ENCODE measurements at places on chromosomes 13 and 19.

- no peak for DNase-seq
Observed at GRCh38 chr19:6890938-6891337, 3.6 kb downstream of the ADGRE1 start.

- peak; percentile 83 for DNase-seq
Observed at GRCh38 chr19:39166571-39167391, 30.0 kb upstream of the NCCRP1 start.

DNA sequence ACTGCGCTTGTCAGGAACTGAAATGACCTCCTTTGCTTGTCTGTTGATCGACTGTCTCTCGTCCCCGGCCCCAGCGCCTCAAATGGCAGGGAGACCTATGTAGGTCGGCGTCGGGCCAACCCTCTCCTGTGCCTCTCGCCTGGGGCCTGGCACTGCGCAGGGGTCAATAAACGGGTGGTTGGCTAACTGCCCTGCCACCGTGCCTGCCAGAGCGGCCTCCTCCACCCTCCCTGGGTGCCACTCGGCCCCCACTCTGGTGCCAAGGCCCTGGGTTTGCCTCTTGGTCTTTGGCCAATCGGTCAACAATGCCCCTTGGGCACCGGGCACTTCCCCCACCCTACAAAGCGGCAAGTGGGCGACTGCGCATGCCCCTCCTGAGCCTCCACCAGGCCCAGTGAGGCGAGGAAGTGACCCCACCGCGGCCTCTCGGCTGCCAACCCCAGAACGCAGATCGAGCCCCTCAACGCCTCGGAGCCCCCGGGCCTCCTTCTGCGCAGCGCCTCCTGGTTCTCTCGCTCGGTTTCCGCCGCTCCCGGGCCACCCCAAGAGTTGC, 1.1 kb downstream of the KEAP1 start:
- peak; percentile 87 for DNase-seq

- DNase-seq = no peak
Observed at GRCh38 chr13:72852207-72852606, 70.3 kb downstream of the PIBF1 start.

DNA sequence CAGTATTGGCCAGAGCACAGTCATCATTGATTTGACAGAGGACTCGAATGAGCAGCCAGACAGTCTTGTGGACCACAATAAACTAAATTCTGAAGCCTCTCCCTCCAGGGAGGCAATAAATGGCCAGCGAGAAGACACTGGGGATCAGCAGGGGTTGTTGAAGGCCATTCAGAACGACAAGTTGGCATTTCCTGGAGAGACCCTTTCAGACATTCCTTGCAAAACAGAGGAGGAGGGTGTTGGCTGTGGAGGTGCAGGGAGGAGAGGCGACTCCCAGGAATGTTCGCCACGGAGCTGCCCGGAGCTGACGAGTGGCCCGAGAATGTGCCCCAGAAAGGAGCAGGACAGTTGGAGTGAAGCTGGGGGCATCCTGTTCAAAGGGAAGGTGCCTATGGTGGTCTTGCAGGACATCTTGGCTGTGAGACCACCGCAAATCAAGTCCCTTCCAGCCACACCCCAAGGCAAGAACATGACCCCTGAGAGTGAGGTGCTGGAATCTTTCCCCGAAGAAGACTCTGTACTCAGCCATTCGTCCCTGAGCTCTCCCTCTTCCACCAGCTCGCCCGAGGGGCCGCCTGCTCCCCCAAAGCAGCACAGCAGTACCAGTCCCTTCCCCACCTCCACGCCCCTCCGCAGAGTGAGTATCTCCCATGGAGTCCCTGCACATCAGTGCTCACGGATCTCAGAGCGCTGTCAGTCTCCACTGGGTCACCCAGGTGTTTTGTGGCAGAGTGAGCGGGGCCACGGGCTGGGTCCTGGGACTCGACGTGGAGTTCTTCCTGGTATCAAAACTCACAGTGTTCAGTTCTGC, 6.9 kb downstream of the CHAF1A start:
- no peak for DNase-seq

- peak; percentile 87 for DNase-seq
Observed at GRCh38 chr19:45632468-45633196, 6.6 kb downstream of the EML2 start.

DNA sequence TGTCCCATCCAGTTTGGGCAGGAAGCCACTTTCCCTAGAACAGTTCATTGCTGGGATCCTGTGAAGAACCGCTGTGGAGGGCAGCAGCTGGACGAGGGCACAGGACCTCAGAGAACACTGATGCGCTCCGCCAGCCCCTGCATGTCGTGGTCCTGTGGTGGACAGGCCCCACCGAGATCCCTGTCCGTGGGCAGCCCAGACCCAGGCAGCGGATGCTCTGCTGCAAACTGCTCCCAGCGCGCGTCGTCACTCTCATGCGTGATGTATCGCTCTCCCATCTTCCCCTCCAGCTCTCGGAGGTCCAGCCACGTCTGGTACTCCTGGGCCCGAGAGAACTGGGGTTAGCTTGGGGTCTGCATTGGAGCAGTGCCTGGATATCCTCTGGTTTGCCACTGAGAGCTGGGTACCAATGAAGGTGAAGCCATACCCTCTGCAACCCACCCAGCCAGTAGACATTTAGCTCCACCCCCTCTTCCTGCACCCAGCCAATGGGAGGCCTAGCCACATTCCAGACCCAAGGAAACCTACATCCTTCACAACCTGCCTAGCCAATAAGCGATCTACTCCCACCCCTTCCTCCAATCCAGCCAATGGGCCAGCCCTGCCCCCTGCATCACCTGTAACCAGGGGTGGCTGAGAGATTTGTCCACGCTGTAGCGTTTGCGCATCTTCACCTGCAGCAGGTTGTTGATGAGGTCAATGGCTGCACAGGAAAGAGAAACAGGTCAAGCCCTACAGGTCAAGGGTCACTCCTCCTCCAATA, 13.6 kb upstream of the DACT3 start:
- DNase-seq = no peak

DNA sequence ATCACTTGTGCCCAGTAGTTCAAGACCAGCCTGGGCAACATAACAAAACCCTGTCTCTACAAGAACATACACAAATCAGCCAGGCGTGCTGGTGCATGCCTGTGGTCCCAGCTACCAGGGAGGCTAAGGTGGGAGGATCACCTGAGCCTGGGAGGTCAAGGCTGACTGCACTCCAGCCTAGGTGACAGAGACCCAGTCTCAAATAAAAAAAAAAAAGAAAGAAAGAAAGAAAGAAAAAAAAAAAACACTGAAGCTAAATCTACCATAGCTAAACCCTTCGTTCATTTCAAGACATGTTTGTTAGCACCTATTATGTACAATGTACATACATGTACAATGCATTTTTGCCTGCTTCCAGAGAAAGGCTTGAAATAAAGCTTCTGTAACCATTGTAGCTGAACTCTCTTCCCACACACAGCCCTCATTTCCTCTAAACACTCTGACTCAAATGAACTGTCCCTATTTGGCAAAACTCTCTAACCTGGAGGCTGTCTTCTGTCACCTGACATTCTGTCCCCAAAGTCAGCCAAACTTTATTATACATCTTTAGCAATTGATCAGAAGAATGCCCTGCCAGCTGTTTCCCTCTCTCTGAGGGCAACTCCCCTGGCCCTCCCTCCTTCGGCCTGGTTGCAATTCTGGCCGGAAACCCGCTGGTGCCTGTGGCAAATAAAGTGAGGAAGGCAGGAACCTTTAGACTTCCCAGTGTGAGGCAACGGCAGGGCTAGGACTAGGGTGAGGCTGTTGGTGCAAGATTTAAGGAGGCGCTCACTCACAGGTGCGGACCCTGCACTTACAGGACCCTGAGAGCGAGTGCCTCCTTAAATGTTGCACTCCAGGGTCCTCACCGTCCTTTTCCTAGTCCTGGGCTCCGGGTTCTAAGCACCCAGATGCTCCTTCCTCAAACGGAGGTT, 1.8 kb downstream of the ETHE1 start:
- DNase-seq = no peak

DNA sequence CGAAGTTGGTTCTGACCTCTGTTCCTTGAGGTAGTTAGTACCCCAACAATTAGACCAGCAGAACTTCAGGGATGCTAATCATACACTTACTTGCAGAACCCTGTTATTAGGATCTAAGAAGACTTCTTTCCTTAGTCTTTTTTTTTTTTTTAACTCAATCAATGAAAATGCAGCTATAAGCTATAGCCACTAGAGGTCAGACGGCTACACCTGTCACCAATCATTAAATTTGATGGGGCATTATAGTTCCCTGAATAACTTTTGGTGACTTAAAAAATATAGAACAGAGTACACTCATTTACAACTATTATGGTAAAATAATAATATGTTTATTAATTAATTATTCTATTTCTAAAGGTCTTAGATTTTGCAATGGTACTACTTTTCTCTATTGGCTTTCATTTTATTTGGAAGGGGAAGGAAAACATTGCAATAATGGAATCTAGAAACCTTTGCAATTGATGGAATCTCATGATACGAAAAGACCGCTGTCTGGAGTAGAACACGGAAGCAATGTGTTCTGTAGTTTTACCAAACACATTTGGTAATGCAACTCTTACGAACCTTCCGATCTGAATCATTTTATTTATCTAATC, 483.2 kb downstream of the DIAPH3 start:
- no peak for DNase-seq

GRCh38 chr19:12544401-12544876, 6.8 kb downstream of the ZNF564 start:
- no peak for DNase-seq

DNA sequence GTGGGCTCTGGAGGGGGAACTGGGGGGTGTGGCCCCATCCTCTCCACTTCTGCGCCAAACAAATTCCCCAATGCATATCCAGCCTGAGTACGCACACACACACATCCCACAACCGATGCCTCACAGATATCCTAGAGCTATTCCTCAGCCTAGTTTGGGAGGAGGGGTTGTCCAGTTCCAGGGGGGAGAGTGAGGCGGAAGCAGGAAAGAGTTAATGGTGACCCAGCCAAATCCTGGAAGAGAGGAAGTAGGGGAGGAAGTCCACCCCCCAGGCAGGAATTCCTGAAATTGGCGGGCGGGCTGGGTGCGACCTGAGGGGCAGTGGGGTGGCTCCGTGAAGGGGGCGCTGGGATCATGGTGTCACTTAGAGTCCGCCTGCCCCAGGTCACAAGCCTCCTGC, 897 bp downstream of the GPR4 start:
- DNase-seq = no peak

GRCh38 chr19:4830768-4831265, 695 bp downstream of the TICAM1 start:
- no peak for DNase-seq

DNA sequence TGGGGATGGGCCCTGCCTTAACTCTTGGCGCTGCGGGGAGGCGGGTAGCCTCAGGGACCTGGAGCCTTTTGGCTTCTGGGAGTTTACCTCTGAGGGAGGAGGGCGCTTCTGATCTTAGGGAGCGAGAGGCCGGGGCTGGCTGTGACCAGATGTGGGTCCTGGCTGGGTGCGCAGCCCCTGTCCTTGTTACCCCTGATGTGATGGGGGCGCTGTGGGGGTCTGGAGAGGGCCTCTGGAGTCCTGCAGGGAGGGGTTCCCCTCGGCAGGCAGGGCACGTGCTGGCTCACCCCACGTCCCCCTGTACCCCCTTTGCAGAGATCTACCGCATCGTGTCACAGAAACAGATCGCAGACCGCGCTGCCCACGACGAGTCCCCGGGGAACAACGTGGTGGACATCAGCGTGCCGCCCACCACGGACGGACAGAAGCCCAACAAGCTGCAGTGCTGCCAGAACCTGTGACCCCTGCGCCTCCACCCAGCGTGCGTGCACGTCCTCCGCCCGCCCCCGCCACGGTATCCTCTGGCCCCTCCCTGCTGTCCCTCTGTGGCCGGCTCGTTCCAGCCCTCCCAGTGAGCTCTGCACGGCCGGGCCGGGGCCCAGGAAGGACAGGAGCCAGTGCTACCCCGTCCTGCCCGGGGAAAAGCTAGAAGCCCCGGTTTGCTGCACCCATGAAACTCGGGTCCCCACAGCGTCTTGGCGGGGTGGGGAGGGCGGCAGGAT, 9.8 kb upstream of the MARCHF2 start:
- no peak for DNase-seq

DNA sequence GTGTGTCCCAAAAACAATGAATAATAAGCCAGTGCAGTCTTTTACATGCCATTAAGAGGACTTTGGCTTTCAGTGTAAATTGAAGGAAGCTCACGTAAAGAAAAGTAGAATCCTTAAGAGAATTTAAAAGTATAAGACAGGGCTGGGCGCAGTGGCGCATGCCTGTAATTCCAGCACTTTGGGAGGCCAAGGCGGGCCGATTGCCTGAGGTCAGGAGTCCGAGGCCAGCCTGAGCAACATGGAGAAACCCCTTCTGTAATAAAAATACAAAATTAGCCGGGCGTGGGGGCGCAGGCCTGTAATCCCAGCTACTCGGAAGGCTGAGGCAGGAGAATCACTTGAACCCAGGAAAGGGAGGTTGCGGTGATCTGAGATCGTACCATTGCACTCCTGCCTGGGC, 17.9 kb upstream of the ZNF253 start:
- no peak for DNase-seq

- peak; percentile 19 for DNase-seq
Observed at GRCh38 chr19:40322951-40323615, 25.1 kb downstream of the C19orf47 start.

GRCh38 chr19:46728693-46729339, 11.9 kb upstream of the PRKD2 start:
- DNase-seq = peak; percentile 92

- no peak for DNase-seq
Observed at GRCh38 chr13:41463838-41464602, 6.7 kb downstream of the RGCC start.

DNA sequence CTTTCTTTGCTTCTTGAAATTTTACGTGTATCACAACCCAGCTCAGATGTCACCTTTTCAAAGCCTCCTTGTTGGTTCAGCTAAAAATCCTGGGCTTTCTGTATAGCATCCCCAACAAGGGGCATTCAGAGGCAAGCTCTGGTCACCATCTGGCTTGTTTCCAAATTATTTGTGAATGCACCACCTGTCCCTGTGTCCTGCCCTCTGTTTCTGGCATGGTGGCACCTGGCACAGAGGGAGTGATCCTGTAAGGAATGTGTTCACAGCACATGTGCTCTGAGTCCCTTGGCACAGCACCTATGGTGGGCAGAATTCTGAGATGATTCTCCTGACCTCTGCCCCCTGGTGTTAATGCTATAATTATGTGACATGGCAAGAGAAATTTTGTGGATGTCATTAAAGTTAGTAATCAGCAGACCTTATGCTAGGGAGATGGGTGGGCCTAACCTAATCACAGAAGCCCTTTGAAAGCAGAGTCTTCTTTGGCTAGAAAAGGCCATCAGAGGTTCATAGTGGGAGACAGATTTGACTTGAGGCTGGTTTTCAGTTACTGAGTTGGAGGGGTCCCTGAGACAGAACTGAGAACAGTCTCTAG, 76.3 kb downstream of the ZNF429 start:
- no peak for DNase-seq

DNA sequence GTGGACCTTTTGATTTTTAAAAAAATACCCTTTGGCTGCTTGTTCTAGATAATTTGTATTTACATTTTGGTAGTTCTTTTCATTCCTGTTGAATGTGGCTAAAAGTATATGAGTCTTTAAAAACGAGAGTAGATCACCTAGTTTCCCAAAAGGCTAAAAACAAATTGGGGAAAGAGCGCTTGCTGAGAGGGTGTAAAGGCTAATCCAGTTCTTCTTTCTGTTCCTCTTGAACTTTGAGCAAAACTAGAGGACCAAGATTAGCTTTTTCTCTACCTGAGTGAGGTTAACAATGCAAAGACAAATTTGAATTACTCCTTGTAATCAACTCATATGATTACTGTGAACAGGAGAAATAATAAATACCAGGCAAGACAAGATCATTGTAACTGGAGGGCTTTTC, 2513.2 kb downstream of the PCDH9 start:
- DNase-seq = no peak
